ENCODE measurements at places on chromosomes 7 and 10.
A peak's percentile ranks its signal among the peaks of the same experiment; 100 is the strongest.

- DNase-seq, result no peak
These were observed 17.0 kb upstream of the CDCA7L start for GRCh38 chr7:21962677-21963076.

GRCh38 chr7:14637968-14638367 is 264.6 kb downstream of the DGKB start:
- DNase-seq, result peak; percentile 6

GRCh38 chr10:66835400-66835799 is 90.4 kb upstream of the LRRTM3 start:
- no peak for DNase-seq

- DNase-seq, result no peak
These were observed 9.0 kb upstream of the VIM start for GRCh38 chr10:17219024-17219423.

DNA sequence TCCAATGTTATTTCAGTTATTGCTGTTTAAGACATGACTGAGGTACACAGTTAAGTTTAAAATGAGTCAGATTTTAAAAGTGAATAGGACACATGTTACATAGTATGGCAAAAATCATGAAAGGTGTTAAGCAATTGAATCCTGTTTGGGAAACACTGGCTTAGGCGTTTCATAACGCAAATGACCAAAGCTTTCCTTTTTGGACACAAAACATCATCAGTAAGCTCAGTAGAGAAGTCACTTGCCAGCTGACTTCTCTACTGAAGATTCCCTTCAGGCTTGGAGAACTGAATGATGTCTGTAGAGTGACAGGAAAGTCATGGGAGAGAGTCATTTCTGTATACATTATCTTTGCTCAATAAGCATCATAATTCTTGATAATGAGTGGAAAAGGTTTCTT is 64.4 kb upstream of the RSBN1L start:
- no peak for DNase-seq

DNA sequence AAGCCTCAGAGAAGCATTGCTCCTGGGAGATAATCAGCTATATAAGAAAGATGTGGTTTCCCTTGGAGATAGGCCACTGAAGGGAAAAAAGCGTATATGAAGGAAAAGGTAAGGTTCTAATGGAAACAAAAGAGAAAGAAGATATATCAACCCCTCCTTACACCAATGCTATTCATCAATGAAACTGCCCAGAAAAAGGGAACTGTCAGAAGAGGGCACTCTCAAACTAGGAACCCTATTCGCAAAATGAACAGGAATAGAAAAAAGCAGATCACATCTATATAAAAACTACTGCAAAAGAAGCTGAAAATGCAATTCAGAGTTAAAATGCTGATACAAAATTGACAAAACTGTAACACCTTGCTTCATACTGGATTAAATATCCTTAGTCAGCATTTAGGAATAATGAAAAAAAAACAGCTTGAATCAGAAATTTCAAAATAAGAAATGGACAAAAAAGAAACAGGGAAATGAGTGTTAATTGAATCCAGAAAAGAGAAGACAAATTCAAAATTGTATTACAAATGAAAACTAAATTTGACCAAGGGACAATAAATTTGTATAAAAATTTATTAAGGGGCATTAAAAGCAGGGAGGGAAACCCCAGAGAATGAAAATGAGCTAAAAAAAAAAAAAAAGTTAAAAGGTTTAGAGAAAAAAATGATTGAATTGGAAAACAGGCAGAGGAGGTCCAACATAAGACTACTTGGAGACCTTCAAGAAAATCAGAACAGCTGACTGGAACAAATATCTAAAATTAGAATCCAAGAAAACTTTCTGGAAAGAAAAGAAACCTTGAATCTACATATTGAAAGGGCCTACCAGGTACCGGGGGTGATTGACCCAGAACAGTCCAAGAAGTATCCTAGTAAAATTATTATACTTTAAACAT is 17.9 kb downstream of the NHLRC2 start:
- DNase-seq, result no peak

DNA sequence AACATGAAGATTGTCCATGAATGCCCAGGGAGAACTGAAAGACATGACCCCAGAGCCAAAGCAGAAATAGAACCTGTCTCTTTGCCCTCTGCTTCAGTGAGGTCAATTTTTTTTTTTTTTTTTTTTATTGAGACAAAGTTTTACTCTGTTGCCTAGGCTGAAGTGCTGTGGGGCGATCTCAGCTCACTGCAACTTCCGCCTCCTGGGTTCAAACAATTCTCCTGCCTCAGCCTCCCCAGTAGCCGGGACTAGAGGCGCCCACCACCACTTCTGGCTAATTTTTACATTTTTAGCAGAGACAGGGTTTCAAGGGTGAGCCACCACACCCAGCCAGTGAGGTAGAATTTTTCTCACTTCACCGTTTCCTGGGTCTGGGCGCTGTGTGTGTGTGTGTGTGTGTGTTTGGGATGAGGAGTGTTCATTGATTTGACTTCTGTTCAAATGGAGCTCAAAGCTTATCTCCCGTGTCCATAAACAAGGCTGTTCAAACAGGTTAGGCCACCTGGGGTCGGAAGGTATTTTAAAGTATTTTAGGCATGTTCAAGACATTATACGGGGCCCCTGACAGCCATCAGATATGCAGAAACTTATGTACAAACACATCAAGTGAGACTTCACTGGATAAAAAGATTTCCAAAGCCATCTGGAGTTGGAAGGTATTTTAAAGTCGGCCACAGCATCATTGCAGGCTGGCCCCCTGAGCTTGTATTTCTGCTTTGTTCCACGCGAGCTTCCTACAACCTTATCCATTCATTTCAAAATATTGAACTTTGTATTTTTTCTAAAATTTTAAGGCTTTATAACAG is 93.8 kb downstream of the MAP3K8 start:
- no peak for DNase-seq

DNA sequence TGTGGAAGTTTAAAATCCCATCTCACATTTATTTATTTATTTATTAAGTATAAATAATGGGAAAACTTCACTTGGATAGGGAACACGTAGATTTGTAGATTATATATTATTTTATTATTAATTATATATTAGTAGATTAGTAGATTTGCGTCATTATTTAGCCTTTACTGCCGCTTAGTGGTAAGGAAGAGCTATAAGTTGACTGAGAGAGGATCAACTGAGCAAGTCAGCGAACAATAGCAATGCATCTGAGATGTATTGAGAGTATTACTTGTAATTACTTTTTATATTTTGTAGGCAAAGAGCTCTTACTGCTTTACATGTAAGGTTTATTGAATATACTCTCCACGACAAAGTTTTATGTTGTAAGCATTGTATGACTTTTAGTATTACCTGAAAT is 244.5 kb upstream of the ANKRD30A start:
- no peak for DNase-seq
